Forelimb muscle (tissue), 1 donor: ENCODE measurements at places on chromosomes 3 and 15.

GRCh38 chr3:32712506-32713055, 27.6 kb downstream of the CNOT10 start:
- DNase-seq: no peak

- DNase-seq: no peak
These were observed 150.6 kb downstream of the DUT start for GRCh38 chr15:48481802-48482201.

DNA sequence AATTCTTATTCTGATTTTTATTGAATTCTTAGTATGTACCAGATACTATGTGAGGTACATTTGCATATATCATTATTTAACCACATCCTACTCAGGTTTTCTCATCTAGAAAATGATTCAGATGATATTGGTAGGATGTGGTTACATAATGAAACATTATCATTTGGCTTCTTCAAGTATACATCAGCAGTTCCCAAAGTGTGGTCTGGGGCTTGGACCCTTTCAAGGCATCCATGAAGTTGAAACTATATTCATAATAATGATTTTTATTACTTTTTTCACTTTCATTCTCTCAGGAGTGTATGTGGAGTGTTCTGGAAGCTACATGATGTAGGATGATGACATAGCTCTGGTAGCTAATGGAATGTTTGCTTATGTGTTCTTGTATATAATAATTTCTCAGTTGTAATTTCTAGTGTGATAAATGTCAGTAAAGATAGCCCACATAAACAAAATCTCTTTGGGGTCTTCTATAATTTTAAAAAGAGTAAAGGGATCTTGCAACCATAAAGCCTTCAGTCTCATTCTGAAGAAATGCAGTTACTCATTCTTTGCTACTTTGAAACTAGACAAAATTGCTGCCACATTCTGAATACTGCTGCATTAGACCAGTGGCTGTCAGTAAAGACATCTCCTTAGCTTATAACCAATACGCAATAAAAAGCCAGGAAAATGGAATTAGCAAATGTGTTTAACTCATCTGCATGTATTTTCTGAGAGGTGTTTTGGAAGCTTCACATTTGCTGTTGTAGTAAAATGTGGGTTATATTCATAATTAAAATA, 95.8 kb downstream of the PPARG start:
- no peak for DNase-seq

- DNase-seq: no peak
These were observed 18.5 kb downstream of the FSTL1 start for GRCh38 chr3:120432150-120432860.

- DNase-seq: no peak
These were observed 4.5 kb upstream of the MYRIP start for GRCh38 chr3:39804951-39805350.

- DNase-seq: no peak
These were observed 1286.6 kb upstream of the ALCAM start for GRCh38 chr3:104080088-104080626.

- DNase-seq: no peak
These were observed 37.6 kb upstream of the ZNF710 start for GRCh38 chr15:89963301-89964231.

- DNase-seq: no peak
These were observed 74.3 kb downstream of the LARS2 start for GRCh38 chr3:45462522-45463265.

GRCh38 chr3:97720417-97720816, 44.1 kb upstream of the ARL6 start:
- DNase-seq: no peak

GRCh38 chr3:138682648-138683047, 74.1 kb downstream of the FAIM start:
- no peak for DNase-seq
